ENCODE measurements at places on chromosomes 2 and 18.

GRCh38 chr2:14735696-14736095 is 103.2 kb downstream of the LRATD1 start:
- DNase-seq: no peak

DNA sequence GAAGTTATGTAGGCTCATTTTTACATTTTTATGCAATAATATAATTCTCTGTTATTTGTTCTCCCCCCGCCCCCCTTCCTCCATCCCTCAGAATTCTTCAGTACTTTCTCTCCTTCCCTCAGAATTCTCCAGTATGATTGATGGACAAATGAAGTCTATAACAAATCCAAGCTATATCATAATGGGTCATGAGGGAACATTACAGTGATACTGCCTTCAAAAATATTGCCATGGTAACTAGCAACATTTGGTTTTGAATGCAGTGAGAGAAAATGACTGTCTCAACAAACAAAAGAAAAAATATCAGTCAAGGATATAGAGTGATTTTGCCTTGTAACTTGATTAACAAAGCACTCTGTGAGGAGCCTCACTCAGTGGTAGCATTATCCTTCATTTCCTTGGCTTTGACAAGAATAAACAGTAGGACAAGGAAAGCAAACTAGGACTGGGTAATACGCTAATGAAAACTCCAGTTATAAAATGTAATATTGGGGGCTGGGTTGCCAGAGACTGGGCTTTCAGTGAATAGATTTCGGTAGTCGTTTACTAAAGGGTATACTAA is 392.9 kb upstream of the CRIM1 start:
- DNase-seq: no peak

GRCh38 chr2:24452502-24452885 is 38.6 kb upstream of the NCOA1 start:
- no peak for DNase-seq

DNA sequence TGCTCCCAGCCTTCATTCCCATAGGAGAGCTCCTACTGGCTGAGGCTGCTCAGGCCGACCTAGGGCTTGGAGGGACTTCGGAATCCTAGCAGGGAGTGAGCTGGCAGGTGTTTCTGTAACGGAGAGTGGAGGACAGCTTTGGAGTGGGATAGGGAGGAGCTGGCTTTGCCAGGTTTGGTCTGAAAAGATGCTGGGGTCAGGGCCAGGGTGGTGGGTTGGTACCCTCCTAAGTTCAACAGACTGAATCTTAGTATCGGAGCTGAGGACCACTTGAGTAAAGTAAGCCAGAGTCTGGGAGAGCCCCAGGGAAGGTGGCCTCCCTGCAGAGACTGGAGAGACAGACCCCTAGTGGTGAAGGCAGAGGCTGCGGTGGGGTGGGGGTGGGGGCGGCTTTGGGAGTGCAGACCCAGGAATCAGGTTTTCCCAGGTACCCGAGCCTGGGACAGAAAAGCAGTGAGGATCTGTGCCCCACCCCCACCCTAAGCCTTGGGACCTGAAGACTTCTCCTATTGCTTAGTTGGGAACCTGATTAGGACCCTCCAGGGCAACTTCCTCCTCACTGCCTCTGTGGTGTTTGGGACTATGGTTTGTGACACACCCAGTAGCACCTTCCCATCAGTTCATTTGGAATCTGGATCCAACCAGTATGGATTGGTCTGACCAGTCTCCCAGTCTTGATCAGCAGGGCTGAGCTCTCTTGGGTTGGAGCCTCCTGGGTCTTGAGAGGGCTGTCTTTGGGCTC is 3.0 kb downstream of the CNNM4 start:
- peak; percentile 39 for DNase-seq

DNA sequence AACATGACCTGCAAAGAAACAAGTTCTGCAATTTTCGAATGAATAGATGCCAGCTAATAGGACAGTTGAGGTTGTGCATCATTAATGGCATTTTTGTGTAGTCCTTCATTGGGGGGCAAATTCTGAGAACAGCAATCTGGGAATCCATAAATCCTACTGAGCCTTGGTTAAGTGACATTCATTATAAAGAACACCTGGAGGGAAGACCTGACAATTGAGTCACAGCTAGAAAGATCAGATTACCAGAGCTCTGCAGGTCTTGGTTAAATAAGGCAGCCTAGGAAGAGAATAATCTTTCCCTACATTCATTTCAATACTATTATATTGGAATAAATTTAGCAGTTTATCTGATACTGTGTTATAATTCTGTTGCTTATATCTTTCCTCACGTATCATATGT is 14.3 kb downstream of the KCNH7 start:
- DNase-seq: no peak

GRCh38 chr2:98818164-98818563 is 87.2 kb upstream of the MGAT4A start:
- DNase-seq: peak; percentile 12

DNA sequence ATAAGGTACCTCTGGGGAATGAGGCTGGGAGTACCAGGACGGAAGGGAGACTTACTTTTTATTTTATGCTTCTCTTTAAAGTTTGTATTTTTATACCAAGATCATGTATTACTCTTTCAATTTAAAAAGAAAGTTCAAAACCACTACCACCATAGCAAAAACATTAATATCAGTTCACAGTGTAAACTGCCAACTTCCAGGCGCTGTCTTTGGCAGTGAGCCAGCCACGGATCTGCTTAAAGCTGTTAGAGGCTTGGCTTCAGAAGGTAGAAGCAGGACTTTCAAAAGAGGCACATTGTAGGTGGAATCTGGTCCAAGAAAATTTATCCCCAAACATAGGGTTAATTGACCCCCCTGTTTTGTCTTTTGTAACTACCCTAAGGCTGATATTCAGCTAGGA is 74.8 kb downstream of the B3GNT2 start:
- no peak for DNase-seq

DNA sequence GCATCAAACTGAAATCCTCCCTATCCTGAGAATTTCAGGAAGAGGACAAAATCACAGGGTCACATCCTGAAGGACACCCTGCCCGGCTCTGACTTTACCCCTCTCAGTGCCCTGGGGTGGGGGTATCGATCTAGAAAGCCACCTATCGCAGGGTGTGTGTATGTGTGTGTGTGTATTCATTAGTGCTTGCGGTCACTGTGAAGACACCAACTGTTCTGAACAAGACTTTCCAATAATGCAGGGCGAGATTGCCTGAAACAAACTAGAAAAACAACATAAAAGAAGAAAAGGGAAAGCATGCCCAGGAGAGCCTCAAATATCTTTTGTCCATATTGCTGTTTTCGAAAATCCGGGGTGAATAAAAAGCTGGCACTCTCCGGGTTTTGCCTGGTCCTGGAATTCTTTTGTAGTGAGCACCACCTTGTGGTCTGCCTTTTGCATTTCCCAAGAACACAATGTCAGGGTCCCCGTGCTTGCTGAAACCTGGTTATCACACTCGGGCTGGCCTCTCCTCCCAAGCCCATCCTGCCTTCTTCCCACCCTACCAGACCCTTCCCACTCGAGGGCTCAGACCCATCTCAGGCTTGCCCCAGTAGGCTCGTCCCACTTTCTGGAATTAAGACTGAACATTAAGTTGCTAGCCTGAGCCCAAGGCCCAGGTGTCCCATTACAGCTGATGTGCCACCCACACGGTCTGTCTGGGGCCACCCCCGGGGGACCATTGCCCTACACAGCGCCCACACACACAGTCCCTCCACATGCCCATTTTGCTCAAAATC is 25.0 kb upstream of the COPS8 start:
- DNase-seq: no peak

GRCh38 chr2:237574894-237575868 is 8.8 kb downstream of the PRLH start:
- DNase-seq: no peak

GRCh38 chr18:7146067-7146466 is 28.5 kb upstream of the LAMA1 start:
- DNase-seq: no peak

DNA sequence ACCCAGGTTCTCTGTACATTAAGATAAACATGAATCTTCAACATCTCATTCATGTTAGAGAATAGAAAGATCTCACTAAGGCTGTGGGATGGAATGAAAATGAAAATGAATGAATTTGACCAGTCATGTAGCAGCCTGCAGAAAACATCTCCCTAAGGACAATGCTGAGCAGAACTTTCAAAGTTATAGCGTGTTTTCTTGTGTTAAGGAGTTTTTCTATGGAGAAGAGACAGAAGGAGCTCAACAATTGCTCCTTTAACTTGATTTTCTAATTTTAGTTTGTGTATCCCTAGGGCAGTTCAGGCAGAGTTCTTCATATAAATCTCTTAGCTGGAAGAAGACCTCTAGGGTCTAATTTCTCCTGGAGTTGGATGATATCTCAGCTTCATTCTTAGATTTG is 45.2 kb upstream of the PDCL3 start:
- no peak for DNase-seq

DNA sequence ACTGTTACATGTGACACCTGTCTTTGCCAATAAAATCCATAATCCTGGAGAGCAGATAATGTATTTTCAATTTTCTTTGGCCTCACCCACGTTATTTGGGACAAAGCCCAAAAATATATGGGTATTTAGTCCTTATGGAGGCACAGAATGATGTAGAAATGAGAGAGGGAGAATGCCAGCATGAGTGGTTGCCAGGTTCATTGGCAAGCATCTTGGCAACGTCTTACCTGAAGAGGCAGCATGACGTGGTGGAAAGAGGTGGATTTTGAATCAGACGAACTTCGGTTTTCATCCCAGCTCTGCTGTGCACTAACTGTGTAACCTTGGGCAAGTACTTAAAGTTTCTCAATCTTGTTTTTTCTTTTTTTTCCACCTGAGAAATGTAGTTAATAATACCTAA is 969.6 kb upstream of the PIK3C3 start:
- DNase-seq: no peak

DNA sequence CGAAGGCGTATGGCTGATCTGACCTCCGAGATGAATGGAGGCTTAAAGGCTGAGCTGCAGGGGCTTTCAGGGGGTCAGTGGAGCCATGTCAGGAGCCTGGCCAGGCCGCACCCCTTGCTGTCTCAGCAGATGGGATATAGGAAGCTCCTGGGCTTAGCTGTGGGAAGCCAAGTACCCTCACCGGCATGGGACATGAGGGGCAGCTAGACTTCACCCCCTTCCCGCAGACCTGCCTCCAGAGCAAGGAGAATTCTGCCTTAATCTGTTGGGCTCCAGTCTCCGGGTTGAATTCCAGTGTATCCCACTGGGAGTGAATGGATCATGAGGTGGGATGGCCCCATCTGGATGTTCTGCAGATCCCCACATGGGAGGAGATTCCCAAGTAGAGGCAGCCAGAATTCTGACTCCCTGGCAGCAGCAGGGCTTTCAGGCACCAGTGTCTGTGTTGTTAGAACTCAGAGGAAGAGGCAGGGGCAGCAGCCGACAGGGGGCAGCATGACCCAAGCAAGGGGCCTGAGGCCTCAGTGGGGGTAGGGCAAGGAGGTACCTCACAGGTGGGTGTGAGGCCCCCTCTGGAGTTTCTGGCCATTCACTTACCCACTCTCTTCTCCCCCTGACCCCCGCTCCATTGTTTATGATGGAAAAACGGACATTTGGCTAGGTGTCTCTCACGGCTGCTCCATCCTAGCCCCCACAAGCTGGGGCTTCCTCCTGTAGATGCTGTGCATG is 19.1 kb downstream of the CAPG start:
- DNase-seq: peak; percentile 87

DNA sequence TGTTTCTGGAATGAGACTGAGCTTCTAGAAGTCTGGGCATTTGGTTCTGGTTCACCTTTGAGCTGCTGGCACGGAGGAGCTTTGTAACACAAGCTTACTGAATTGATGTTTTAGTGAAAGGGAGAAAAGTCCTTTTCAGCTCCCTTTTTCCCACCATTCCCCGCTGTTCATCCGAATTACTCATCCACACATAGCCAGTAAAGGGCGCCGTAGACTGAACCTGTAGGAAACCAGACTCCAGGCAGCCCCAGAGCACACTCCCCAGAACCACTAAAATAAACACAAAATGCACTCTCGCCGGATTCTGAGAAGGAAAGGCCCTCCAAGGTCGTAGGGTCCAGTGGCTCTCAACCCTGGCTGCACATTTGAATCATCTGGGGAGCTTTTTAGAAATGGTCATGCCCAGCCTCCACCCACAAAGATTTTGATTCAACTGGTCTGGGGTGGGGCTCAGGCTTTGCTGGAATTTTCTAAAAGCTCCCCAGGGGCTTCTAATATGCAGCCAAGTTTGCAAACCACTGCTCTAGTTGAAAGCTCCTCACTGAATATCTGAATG is 29.6 kb downstream of the TCF7L1 start:
- DNase-seq: no peak

DNA sequence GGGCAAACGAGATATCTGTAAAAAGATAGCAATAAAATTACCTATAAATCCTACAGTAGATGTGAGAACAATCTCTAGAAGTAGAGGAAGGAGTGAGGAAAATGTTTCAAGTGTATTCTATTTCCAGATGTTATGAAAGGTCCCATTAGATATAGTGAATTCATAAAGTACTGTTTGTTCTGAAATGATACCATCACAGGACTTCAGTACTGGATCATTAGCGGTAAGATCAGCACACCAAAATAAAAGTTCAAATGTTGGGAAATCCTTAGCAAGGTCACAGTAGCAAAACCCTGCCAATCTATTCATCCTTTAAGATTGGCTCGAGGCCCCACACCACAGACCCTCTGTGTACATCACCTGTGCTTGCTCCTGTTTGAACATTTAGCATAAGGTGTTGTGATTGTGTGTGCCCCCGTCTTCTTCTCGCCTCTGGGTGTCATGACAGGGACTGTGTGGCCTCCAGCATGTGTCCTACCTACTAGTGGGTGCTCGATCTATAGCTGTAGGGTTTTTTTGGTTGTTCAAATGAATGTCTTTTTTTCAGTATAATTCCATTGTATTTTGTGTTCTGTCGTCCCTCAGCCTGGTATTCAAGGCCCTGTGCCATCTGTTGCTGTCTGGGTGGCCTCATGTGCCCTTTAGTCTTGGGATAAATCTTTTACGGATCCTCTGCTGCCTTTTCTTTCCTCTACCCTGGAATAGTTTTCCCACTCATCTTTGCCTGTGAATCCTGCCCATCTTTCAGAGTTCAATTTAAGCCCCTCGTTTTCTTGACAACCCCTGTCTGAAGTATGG is 9.1 kb downstream of the MFSD6 start:
- no peak for DNase-seq

GRCh38 chr2:106201661-106202060 is 7.6 kb upstream of the UXS1 start:
- no peak for DNase-seq

DNA sequence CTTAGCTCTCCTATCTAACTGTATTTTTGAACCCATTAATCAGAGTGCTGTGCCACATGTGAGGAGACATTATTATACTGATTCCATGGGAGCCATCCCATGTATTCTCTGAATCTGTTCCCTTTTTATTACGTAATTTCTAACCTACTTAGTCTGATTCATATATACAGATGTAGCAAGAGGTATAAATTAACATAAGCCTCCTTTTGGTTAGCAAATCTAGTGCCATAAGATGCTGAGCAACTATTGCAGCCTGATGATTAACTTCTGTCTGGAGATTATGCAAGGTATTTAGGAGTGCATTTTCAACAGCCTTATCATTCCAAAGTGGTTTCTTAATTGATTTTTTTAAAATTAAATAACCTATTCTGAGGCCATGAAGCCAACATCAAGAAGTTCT is 114.1 kb upstream of the MSH2 start:
- no peak for DNase-seq

DNA sequence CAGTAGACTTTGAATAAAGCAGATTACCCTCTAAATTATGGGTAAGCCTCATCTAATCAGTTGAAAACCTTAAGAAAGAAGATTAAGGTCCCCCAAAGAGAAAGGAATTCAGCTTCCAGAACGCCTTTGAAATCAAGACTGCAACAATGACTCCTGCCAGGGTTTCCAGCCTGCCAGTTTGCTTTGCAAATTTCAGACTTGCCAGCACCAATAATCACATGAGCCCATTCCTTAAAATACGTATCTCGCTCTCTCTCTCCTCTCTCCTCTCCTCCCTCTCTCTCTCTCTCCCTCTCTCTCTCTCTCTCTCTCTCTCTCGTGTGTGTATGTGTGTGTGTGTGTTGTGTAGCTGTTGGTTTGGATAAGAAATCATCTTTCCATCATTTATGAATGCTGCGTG is 184.2 kb downstream of the PDE1A start:
- no peak for DNase-seq
